ENCODE measurements at places on chromosomes 11 and 22.

GRCh38 chr22:22884888-22885840 is 2.5 kb upstream of the IGLL5 start:
- DNase-seq = no peak

DNA sequence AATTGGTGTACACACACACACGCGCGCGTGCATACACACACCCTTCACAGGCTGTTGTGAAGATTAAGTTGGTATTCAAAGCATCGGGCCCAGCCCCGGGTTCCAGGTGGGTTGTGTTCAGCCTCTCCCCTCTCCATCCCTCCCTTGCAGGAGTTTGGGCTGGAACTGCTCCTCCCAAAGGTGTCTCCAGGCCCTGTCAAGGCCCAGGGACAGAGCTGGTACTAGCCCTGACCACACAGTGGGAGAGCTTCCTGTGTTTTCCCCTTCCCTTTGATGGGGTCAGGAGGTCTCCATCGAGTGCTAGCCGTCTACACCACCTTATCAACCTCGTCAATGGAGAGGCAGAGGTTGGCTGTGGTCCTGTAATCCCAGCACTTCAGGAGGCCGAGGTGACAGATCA is 36.5 kb upstream of the CSNK1E start:
- no peak for DNase-seq

DNA sequence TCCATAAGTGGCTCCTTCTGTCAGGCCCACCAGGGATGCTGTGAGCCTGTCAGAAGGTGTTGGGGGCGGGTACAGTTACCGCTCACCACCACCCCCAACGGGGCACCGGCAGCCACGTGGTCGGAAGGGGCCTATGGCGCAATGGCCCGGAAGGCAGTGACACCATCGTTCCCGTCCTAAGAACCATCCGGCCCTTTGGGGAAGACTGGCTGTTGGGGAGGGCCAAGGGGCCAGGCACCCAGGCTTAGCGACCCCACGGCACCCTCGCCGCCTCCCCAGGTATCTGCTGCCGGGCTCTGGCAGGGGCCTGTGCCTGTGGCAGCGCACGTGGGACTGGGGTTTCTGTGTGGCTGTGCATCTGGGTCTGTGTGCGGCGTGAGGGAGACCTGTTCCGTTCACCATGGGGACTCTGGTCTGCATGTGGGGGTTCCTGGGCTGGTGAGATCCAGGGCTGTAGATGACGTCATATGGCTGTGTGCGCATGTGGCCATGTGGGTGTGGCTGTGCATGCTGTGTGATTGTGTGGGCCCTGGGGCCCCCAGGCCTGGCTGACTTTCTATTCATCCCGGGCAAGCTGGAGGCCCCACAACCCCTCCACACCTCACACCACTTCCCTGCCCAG is 717 bp downstream of the OSM start:
- no peak for DNase-seq

GRCh38 chr11:17544181-17544622 is at the start of gene USH1C:
TSS of gene USH1C (minus strand) at chr11:17544416. CDS start at chr11:17544307, 109 bp downstream.
- no peak for DNase-seq

DNA sequence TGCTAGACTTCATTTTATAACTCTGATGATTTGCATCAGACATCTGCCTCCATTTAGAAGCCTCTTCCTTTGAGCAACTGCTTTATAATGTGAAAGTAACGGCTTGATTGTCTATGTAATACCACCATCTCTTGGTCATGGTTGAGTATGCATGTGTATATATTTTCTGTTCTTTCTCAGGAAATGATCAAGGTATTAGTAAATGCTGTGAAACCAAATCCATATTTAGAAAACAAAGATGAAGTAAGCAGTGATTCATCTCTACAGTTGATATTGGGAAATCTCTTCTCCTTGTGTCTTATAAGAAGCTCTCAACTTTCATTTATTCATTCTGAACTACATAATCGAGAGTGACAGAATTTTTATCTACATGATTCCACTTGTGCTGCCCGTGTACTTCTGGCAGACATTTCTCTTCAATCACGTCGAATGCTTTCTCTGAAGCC is 104.6 kb upstream of the ANO3 start:
- DNase-seq = peak; percentile 23

- no peak for DNase-seq
These were observed 287.0 kb downstream of the FAT3 start for GRCh38 chr11:92511522-92512203.

- DNase-seq = no peak
These were observed 42.1 kb upstream of the APLNR start for GRCh38 chr11:57279116-57279515.

DNA sequence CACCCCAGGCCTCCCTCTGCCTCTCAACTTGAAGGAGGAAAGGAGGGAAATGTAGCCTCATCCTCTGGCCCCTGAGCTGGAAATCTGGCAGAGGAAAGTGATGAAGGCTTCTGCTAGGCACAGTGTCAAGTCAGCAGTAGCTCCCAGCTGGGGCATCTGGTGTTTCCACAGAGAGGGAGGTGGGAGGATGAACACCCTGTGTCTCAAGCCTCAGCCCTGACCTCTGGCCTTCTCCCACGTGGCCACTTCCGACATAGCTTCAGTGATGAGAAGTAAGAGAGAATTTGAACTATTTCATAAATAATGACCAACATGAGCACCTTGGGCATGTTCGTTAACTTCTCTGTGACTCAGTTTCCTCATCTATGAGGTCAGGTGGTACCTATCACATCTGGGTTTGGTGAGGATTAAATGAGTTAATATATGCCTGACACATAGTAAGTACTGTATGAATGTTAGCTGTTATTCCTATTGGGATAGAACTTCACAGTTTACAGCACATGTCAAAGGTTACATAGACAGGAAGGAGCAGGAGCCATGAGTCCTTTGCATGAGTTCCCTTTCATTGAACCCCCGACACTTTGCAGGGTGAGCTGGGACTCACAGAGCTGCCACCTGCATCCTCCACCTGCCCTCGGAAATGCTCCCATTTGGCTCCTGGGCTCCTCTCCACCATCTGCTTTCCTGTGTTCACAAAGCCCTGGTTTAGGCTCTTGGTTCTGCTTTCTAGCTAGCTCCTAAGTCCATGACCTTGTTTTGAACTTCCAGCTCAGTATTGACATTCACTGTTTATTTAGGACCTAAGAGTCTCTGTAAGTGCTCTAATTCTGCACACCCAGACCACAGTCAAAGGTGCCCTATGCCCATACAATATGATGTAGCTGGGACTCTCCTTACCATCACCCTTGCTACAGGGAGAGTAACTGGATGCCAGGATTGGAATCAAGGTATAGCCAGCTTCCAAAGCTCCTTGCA is 61.7 kb downstream of the CSNK2A3 start:
- DNase-seq = no peak

GRCh38 chr22:19599004-19599403 is 74.8 kb upstream of the CLDN5 start:
- no peak for DNase-seq

- no peak for DNase-seq
These were observed 71.6 kb downstream of the CCDC34 start for GRCh38 chr11:27291302-27291889.

DNA sequence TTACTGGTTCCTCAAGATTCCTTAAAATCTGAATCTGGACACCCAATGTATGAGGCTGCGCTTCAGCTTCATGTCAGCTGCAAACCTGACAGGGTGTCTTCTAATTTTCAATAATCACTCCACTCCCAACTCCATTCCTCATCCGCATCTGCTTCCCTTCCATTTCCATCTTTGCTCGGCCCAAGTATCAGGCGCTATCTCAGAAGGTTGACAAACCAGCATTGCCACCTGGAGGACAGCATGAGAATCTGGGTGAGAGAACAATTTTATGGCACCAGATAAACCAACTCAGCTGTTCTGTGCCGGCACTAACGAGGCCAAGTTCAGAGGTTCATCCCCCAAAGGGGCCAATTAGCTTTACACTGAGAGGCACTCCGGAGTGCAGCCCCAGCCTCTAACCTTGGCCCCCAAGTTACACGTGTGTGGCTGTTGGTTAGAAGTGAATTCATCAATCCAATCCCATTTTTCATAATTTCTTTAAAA is 79.1 kb upstream of the LMO2 start:
- DNase-seq = no peak

DNA sequence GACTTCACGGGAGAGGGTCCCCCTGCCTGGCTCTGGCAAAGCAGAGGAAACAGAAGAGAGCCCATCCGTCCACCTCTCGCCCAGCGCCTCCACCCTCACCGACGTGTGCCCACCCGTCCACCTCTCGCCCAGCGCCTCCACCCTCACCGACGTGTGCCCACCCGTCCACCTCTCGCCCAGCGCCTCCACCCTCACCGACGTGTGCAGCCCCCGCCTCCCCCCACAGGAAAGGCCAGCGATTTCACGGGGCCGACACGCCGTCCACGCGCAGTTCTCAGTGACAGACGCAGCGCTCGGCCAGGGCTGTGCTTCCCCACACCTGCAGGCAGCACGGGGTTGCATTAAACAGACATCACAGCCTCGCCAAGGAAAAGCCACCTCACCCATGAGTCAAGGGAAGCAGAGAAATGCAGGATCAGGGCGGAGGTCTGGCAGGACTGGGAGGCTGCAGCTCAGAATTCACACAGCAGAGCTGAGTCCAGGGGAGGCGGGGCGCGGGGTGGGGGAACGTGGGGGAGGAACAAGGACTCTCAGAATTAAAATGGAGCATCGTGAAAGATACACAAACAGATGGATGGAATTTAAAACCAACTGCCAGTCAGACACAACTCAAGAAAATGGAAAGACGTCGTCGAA is 377.7 kb downstream of the BRD1 start:
- no peak for DNase-seq

- DNase-seq = no peak
These were observed 332.0 kb upstream of the CCDC179 start for GRCh38 chr11:23192256-23192655.

DNA sequence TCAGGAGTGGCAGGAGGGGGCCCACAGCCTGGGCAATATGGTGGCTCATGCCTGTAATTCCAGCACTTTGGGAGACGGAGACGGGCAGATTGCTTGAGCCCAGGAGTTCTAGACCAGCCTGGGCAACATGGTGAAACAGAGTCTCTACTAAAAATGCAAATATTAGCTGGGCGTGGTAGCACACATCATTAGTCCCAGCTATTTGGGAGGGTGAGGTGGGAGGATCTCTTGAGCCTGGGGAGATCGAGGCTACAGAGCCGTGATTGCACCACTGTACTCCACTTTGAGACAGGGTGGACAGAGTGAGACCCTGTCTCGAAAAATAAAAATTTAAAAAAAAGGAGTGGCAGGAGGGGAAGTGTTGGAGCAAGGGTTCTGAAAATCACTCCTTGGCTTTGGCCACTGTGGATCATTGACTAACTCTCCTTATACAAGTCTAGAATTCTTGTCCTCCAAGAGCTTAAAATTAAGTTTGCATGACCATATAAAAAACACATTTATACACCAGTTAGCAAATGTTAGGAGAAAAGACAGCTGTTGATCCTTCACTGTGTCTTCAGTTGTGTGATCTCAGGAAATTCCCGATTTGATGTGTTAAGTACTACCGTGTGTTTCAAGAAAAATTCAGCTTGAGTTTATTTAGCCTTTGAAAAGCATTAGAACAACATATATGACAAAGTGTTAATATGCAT is 2.3 kb upstream of the WEE1 start:
- DNase-seq = no peak

DNA sequence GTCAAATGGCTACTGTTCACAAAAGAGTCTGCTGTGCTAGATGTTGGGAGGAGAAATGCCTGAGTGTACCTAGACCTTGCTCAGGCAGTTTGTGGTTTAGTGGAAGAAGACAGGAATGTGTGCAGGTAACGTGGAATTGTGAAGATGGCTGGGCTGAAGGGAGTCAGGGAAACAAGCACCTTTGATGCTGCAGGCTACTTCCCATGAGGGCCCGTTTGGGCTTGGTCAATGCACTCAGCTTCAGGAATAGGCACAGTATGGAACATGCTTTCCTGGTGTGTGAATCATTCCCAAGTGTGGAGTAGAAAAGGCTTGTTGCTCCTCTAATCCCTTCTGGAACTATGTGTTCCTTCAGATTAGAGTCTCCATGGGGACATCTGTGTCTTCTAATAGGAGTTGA is 318.3 kb upstream of the MTNR1B start:
- peak; percentile 19 for DNase-seq

DNA sequence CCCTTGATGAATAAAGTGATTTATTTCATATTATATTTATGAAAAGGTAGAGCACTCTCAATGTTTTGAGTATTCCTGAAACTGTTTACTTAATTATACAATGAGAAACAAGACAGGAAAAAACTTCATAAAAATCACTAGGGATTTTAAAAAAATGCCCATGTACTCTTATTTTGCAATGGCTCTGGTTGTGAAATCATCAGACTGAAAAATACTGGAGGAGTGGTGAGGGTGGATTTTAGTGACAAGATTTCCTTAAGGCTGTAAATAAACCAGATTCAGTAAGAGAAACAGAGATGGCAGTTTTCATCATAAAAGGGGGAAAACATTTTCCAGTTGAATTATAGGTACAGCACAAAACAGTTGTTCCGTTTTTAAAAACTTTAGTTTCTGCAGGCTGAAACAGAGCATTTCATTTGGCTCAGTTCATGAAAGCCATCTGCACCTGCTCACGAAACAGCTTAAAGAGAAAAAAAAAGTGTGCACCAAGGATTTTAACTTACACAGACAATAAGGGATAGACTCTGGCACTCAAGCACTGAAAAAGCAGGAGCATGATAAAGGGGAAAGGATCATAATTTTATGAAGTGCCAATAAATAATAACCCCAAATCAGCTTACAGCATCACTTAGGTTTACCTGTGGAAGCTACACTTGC is 100.7 kb downstream of the MAML2 start:
- DNase-seq = no peak

GRCh38 chr22:45319324-45319685 is 9.6 kb downstream of the FAM118A start:
- no peak for DNase-seq

- DNase-seq = no peak
These were observed 8.8 kb downstream of the ZW10 start for GRCh38 chr11:113764527-113765219.

DNA sequence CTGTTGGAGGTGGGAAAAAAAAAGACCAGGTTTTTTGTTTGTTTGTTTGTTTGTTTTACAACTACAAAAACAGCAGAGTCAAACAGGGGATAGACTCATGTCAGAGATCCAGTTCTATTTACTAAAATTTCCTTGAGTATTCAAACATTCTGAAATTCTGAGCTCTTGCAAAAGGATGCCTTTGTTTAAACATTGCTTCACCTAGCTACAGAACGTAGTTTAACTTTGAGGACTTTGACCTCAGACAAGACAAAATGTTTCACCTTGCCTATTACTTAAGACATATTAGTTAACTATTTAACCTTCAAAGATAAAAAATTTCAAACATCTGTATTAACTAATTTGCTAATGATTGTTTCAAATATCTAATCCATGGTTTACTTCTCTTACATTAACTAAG is 36.1 kb upstream of the GLYATL2 start:
- DNase-seq = no peak

GRCh38 chr11:48170241-48171233 is 46.1 kb upstream of the OR4B1 start:
- DNase-seq = no peak

- no peak for DNase-seq
These were observed 29.6 kb downstream of the SOX6 start for GRCh38 chr11:16326679-16327297.

- DNase-seq = peak; percentile 13
These were observed 2.9 kb upstream of the GGT5 start for GRCh38 chr22:24247564-24248344.

- no peak for DNase-seq
These were observed 8.1 kb upstream of the CRY2 start for GRCh38 chr11:45839204-45839603.

- no peak for DNase-seq
These were observed 326.1 kb upstream of the ANO5 start for GRCh38 chr11:21866781-21867180.

GRCh38 chr22:28541137-28541536 is 138.5 kb downstream of the TTC28 start:
- no peak for DNase-seq

All from keratinocyte (primary cell).